ENCODE measurements at places on chromosomes 1 and 21.

GRCh38 chr1:238953448-238954010 is 432.8 kb upstream of the CHRM3 start:
- no peak for DNase-seq

DNA sequence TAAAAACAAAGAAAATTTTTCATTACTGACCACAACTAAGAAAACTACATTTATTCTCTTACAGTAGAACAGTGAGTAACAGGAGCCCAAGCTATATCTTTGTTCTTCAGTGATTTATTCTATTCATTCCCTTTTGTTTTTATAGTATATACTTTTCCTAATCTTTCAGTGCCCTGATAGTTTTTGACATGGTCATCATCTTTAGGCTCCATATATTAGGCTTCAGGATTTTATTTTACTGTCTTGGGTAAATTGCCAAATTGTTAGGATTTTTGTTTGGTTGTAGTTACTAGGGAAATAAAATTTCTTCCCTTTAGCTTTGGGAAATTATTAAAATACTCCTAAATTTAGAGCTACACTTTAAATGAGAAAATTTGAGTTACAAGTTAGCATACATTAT is 10.3 kb downstream of the FBXO28 start:
- no peak for DNase-seq

DNA sequence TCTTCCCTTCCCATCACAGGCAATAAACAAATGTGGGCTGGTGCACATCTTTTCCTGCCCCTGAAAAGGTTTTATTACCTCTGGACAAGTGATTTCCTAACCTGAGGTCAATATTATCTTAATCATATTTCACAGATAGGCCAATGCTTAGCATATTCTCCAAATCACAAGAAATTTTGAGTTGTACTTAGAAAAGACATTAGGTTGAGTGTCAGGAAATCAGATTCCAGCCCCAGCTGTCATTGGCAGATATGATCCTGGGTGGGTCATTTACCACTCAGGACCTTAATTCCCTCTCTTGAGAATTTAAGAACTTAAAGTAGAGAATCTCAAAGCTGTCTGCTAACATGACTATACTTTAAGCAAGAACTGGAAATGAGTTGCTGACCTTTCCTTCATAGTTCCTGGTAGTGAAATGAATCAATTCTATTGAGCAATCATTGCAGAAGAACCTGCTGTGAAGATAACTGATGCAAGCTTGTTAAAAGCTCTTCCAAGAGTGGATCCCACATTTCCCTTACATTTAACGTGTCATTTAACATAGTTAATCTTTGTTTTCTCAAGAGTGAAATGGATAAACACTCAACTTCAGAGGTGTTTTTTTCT is 46.4 kb upstream of the CR2 start:
- DNase-seq, result peak; percentile 31

DNA sequence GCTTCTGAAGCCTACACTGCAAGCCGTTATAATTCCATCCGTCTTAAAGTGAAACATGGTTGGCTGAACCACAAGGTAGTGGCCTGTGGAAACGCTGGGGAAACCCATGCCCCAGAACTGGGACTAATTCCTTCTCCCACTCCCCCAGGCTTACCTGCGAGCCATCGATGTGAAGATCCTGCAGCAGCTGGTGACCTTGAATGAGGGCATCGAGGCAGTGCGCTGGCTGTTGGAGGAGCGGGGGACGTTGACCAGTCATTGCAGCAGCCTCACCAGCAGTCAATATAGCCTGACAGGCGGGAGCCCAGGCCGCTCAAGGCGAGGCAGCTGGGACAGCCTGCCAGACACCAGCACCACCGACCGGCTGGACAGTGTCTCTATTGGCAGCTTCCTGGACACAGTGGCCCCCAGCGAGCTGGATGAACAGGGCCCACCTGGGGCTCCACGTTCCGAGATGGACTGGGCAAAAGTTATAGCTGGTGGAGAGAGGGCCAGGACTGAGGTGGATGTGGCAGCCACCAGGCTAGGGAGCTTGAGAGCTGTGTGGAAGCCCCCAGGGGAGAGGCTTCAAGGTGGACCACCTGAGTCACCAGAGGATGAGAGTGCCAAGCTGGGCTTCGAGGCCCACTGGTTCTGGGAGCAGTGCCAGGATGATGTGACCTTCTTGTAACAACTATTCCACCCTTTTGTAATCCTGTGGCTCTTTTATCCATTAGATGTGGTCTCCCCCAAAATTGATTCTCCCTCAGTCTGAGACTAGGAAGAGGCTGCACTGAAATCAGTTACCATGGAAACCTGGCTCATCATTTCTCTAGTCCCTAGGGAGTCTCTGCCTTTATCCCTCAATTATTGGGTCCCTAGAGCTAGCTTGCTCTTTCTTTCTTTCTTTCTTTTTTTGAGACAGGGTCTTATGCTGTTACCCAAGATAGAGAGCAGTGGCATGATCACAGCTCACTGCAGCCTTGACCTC is 16.7 kb downstream of the LURAP1 start:
- DNase-seq, result no peak

DNA sequence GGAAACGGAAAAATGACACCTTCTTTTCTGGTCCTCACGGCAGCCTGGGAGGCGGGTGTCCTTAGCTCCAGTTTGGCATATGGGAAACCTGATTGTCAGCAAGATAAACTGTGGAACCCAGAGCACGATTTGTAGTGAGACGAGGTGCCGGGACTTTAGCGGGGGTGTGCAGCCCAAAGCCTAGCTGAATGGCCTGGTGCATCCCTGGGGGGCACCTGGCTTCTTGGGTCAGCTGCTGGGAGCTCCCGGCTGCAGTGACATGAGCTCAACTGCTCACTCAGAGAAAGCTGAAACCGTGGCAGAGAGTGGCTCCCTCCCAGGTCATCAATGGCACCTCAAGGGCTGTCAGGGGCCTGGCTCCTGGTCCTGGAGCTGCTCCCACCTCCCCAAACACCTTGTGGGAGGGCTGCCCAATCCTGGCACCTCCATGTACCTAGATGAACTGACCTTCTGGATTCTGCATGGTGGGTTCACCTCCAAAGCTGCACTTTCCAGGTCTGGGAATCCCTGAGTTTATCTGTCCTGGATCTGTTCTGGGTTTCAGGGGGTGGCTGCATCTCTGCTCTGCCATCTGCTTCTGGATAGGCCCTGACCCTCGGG is 260.5 kb downstream of the MATN1 start:
- no peak for DNase-seq

DNA sequence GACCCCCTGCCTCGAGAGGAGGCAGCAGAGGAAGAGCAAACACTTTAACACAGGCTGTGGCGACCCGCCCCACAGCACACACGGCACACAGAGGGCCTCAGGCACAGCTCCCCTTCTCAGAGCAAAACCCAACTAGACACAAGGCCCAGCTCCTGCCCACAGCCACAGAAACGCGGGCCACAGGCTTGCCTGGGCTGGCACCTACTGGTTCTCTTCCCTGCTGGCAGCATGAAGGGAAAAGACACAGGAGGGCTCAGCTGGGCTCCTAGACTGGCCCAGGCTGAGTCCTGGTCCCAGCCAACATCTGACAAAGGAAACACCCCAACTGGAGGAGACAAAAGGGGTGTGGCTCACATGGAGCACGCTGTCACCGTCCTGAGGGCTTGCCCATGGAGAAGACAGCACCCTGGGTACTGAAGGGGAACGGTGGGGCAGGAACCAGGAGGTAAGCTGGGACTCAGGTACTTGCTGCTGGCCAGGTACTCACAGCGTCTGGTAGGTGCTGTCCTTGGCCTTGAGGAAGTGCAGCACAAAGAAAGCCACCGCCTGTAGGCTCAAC is 3.5 kb downstream of the CD164L2 start:
- DNase-seq, result no peak

- DNase-seq, result peak; percentile 78
Measured at GRCh38 chr1:47031059-47031458, 7.6 kb downstream of the CYP4X1 start.

DNA sequence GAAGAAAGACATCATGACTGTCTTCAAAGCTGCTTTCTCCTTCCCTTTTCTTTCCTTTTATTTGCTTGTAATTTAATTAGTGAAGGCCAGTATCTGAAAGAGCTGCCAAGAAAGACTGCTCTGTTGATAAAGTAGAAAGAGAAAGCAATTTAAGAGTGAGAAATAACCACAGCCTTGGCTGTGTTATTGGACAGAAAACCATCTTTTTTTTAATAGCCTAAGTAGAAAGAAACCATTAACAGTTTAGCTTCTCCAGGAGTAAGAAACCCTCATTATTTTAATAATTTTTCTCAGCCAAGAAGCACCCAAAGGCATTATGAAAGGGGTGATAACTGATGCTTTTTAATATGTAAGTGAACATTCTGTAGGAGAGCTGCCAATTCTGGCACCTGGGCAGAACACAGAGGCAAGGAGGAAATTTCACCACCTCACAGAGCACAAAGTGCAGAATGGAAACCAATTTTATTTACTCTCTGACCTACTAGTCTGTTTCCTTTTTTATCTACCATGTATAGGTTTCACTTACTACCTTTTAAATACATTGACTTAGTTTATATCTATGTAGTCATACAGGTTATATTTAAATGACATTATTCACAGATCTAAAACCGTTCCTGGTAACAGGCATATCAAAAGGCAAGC is 703.2 kb downstream of the MRPL39 start:
- no peak for DNase-seq

Measured in cardiac fibroblast (primary cell).